ENCODE measurements at places on chromosomes 1 and 21.

- no peak for DNase-seq
Observed at GRCh38 chr21:31194510-31195293, 149.4 kb downstream of the TIAM1 start.

DNA sequence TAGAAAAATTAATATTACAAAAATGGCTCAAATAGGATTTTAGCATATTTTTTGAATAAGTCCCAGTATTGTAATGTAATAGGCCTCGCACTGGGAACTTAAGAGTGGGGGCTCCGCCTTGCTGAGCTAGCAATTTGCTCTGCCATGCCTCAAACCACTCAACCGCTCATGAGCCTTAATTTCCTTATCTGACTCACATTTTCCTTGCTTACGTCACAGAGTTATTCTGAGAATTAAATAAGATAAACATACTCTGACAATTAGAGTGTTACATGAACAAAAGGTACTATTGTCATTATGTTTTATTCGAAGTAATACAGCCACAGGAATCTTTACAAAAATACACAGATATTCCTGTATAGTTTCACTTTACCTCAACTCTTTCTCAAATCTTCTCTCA is 108.1 kb downstream of the SLC44A5 start:
- DNase-seq, result no peak

GRCh38 chr21:45296638-45297037 is 8.9 kb upstream of the POFUT2 start:
- DNase-seq, result no peak

DNA sequence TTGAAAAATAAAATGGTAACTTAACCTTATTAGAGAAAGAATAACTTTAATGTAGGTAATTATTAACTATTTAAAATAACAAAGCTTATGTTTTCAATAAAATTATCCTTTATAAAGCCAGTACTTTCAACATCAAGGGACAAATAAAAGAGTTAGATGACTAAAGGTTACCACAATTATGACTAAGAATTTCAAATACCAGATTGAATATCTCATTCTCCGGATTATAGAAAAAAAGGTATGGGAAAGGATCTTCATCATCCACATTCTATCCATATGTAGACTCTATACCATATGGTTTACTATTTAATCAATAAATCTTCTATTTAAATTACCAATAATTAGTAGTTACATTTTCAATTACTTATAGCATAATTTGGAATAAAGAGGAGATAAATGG is 62.8 kb downstream of the TOR3A start:
- no peak for DNase-seq

DNA sequence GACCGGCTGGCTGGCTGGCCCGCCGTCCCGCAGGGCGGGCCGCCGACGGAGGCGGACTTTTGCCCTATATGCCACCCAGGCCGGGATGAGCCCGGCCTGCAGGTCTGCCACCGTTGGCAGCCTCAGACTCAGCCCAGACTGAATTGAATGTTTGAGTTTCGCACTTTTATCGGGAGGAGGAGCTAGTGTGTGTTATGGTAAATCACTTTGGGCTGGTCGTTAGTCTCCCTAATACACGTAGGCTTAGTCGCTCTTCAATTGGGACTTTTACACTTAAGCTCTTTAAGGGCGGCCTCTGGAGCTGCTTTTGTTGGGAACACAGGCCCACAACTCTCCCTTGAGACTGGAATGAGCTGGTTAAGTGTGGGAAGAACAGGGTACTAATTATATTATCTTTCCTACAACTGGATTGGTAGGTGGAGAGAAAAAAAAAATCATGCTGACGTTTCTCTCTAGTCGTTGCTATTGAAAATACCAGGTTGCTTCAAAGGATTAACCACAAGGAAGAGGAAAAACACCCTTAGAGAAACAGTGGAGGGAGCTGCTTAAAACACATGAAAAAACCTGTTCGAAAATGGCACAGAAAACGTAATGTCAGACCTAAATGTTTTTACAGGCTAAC is 1.4 kb upstream of the IRF2BP2 start:
- no peak for DNase-seq
